GM04504 (cell line): ENCODE measurements at places on chromosomes 1 and 21.

- DNase-seq = no peak
Observed at GRCh38 chr1:28640766-28641165, 2.1 kb downstream of the TAF12 start.

DNA sequence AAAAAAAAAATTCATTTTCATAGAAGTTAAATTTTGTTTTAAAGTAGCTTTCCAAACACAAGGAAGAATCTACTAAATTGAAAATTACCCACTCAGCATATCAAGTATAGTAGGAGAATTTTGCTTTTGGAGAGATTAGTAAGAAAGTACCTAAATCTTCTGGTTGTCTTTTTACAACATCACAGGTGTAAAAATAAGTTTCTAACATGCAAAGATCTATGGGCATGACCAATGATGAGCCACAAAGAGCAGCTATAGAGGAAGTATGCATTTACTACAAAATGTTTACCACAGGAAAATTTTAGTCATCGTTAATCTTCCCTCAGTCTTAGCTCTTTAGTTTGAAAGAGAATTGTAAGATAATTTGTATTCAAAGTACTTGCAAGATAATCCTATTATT, 28.1 kb downstream of the ANGPTL3 start:
- no peak for DNase-seq

- peak; percentile 50 for DNase-seq
Observed at GRCh38 chr1:24635195-24635843, 7.8 kb upstream of the SRRM1 start.

DNA sequence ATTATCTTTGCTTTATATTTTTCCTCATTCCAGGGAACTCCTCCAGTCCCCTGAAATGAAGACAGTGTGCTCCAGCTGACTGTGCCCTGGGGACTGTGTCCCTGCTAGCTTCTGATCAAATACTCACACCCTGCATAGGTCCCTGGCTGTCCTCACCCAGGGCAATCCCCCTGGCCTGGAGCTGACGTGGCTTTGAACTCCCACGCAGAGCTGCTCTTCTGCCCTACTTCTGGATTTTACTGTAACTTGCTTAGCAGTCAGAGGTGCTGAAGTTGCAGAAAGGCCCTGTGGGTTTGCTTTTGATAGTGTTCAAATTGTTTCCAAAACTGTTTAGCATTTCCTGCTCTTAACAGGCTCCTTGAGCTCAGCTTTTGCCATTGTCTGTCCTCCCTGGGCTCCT, 186.5 kb downstream of the FASLG start:
- DNase-seq = no peak

- no peak for DNase-seq
Observed at GRCh38 chr1:169118227-169118626, 11.7 kb downstream of the ATP1B1 start.

DNA sequence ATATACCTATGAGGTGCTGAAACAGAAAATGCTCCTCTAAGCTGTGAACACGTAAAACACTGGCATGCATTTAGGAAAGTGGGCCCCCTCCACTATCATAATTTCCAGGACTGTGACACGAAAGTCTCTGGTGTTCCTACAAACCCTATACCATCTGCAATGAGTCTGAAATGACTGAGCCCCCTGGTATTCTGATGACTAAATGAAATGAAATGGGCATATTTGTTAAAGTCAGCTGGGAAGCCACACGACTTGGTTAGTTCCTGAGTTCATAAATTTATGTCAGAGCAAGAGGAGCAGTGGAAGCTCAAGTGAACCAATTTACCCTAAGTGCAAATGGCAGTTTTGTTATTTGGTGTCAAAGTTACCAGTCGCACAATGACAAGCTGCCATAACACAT, 182.3 kb downstream of the KCTD3 start:
- DNase-seq = peak; percentile 71

- no peak for DNase-seq
Observed at GRCh38 chr21:25569711-25570110, 37.6 kb downstream of the MRPL39 start.
